Activated CD4-positive, alpha-beta T cell treated with anti-CD3 and anti-CD28 coated beads, Interleukin-2, amount 10 ng/mL, durations not matched to agents 24 days and 14 days (primary cell): ENCODE measurements at places on chromosomes 7 and 10. TPM values are rescaled to one million over a fixed set of nuclear protein-coding genes. Genes with fewer than 3 reads are reported as not detected.

The LHFPL3 gene
- not detected in 2 replicates for total RNA-seq

The PHKG1 gene
- total RNA-seq: 2.8 and 5.0 TPM in 2 replicates

The CFAP43 gene
- not detected in 2 replicates for total RNA-seq

The COL28A1 gene
- total RNA-seq: not detected in 2 replicates

The ATP5MK gene
- 477 and 504 TPM in 2 replicates for total RNA-seq

The UROS gene
- 50.6 and 53.8 TPM in 2 replicates for total RNA-seq

The ANKRD30A gene
- not detected in 2 replicates for total RNA-seq

The PRKCQ gene
- total RNA-seq: 36.0 TPM in 2 replicates

GRCh38 chr7:44134943-44135628 lies 6.0 kb downstream of the MYL7 start:
- peaks cover 3% of the 10 kb centered on the region for H3K27me3 ChIP-seq
- H3K4me1 ChIP-seq: no peaks in the 10 kb centered on the region
- H3K27ac ChIP-seq: no peak overlapping the region
- H3K4me3 ChIP-seq: no peak overlapping the region

- peak overlapping the region; percentile 94 for H3K27ac ChIP-seq
- H3K36me3 ChIP-seq: peaks cover 77% of the 10 kb centered on the region
- H3K4me3 ChIP-seq: no peak overlapping the region
- no peaks in the 10 kb centered on the region for H3K27me3 ChIP-seq
Measured at GRCh38 chr10:11178606-11179515, 161.2 kb downstream of the CELF2 start.

GRCh38 chr10:77075926-77076325 lies 561.7 kb downstream of the KCNMA1 start:
- H3K36me3 ChIP-seq: no peaks in the 10 kb centered on the region
- H3K4me3 ChIP-seq: no peak overlapping the region
- no peaks in the 10 kb centered on the region for H3K27me3 ChIP-seq

DNA sequence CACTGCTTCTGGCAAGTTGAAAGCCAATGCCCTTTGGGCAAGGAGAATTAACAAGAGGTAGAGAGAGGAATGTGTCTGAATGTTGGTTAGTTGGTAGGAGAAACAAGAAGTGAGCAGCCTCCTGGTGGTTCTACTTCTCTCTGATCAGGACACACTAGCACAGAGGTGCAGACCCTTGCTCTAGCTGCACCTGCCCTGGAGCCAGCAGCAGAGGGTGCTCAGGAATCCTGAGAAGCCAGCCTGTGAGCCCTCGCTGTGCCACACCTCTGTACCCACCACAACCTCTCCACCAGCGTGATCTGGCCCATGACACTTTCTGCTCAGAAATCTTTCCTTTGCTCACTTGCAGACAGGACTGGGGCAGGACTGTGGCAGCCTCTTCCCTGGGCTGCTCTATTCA lies 364.7 kb downstream of the RPS24 start:
- H3K36me3 ChIP-seq: no peaks in the 10 kb centered on the region
- no peak overlapping the region for H3K27ac ChIP-seq
- peaks cover 7% of the 10 kb centered on the region for H3K27me3 ChIP-seq
- H3K4me1 ChIP-seq: no peaks in the 10 kb centered on the region
- DNase-seq: no peak
- H3K4me3 ChIP-seq: no peak overlapping the region

DNA sequence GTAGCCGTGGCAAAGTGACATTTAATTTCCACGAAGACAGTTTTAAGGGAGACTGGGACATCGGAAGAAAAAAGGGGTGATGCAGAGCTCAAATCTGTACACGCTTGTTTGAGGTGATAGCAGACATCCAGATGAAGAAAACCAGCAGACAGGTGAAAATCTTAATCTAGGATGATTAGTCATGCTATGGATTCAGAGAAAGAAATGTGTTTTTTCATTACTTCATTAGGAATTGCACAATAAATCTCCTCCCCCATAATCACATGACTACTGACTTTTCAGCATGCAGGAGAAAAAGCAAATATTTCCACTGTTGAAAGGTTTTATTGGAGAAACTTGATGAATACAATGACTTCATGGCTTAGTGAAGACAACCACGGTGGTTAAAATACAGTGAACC lies 2.5 kb downstream of the NUDT5 start:
- H3K4me3 ChIP-seq: peak overlapping the region; percentile 7
- H3K4me1 ChIP-seq: peaks cover 36% of the 10 kb centered on the region
- DNase-seq: no peak
- no peaks in the 10 kb centered on the region for H3K27me3 ChIP-seq

DNA sequence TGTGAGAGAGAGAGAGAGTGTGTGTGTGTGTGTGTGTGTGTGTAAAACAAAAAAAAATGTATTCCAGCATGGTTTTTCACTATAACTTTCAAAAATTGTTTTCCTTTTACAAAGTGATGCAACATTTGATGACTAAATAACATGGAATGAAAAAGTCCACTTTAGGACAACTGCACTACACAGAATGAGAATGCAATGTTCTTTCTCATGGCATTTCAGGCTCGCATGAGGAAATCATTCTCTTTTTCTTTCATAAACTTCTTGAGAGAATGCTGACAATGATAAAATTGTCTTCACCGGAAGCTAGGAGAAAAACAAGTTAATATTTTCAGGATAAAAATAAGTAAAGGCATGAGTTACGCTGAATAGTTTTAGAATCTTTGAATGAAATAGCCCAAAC lies 53.7 kb downstream of the SLC16A12 start:
- H3K4me1 ChIP-seq: no peaks in the 10 kb centered on the region
- no peak overlapping the region for H3K4me3 ChIP-seq
- H3K36me3 ChIP-seq: no peaks in the 10 kb centered on the region
- no peak overlapping the region for H3K27ac ChIP-seq
- no peak for DNase-seq

GRCh38 chr10:67242528-67242927 lies 316.7 kb downstream of the LRRTM3 start:
- no peak overlapping the region for H3K27ac ChIP-seq
- H3K36me3 ChIP-seq: no peaks in the 10 kb centered on the region
- H3K4me3 ChIP-seq: no peak overlapping the region
- no peak for DNase-seq
- H3K27me3 ChIP-seq: no peaks in the 10 kb centered on the region
- H3K4me1 ChIP-seq: no peaks in the 10 kb centered on the region

GRCh38 chr10:105644978-105645377 lies 1003.9 kb downstream of the SORCS3 start:
- no peak overlapping the region for H3K27ac ChIP-seq
- no peaks in the 10 kb centered on the region for H3K4me1 ChIP-seq
- DNase-seq: no peak
- H3K27me3 ChIP-seq: no peaks in the 10 kb centered on the region
- H3K36me3 ChIP-seq: no peaks in the 10 kb centered on the region

- no peak overlapping the region for H3K4me3 ChIP-seq
- H3K4me1 ChIP-seq: peaks cover 9% of the 10 kb centered on the region
- H3K27me3 ChIP-seq: no peaks in the 10 kb centered on the region
- DNase-seq: no peak
- H3K27ac ChIP-seq: no peak overlapping the region
Measured at GRCh38 chr10:78316451-78316931, 282.8 kb downstream of the RPS24 start.

- H3K4me3 ChIP-seq: no peak overlapping the region
- peaks cover 17% of the 10 kb centered on the region for H3K4me1 ChIP-seq
- no peak for DNase-seq
- peaks cover 8% of the 10 kb centered on the region for H3K36me3 ChIP-seq
- no peak overlapping the region for H3K27ac ChIP-seq
Measured at GRCh38 chr7:129386506-129386905, 47.7 kb upstream of the STRIP2 start.

DNA sequence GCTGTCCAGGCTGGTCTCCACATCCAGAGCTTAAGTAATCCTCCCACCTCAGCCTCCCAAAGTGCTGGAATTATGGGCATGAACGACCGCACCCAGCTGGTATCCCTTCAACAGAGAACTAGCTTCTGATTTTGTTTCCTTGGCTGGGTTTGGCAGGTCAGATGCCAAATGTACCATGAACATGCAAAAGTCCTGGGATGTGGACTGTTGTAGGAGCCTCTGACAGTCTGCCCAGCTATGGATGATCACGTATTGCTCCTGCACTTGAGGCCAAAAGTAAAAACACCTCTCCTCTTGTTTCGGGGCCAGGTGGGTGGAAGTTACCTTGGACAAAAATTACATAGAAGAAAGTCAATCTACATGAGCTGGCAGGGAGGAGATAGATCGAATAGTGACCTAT lies 699.5 kb downstream of the TYW1 start:
- no peaks in the 10 kb centered on the region for H3K36me3 ChIP-seq
- H3K4me1 ChIP-seq: no peaks in the 10 kb centered on the region
- H3K4me3 ChIP-seq: no peak overlapping the region
- H3K27ac ChIP-seq: no peak overlapping the region
- H3K27me3 ChIP-seq: no peaks in the 10 kb centered on the region

- H3K36me3 ChIP-seq: peaks cover 47% of the 10 kb centered on the region
- no peaks in the 10 kb centered on the region for H3K27me3 ChIP-seq
- peaks cover 4% of the 10 kb centered on the region for H3K4me1 ChIP-seq
- H3K4me3 ChIP-seq: no peak overlapping the region
Measured at GRCh38 chr7:73701357-73701995, 18.0 kb downstream of the STX1A start.

- H3K4me3 ChIP-seq: no peak overlapping the region
- no peak overlapping the region for H3K27ac ChIP-seq
- no peak for DNase-seq
- H3K36me3 ChIP-seq: no peaks in the 10 kb centered on the region
- no peaks in the 10 kb centered on the region for H3K4me1 ChIP-seq
Measured at GRCh38 chr10:58517491-58518355, 5.1 kb downstream of the BICC1 start.

DNA sequence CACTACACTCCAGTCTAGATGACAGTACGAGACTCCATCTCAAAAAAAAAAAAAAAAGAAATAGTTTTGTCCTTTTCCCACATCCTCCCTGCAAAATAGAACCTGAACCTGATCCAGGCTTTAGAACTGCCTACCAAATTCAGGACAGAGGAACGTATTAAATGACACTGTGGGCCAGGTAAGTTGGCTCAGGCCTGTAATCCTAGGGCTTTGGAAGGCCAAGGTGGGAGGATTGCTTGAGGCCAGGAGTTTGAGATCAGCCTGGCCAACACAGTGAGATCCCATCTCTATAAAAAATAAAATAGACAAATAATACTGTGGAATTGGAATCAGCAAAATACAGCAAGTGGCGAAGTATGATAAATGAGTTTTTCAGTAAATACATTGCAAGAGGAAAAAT lies 10.0 kb upstream of the BNIP3 start:
- no peak overlapping the region for H3K27ac ChIP-seq
- H3K27me3 ChIP-seq: peaks cover 6% of the 10 kb centered on the region
- no peaks in the 10 kb centered on the region for H3K4me1 ChIP-seq
- no peak for DNase-seq
- no peak overlapping the region for H3K4me3 ChIP-seq

DNA sequence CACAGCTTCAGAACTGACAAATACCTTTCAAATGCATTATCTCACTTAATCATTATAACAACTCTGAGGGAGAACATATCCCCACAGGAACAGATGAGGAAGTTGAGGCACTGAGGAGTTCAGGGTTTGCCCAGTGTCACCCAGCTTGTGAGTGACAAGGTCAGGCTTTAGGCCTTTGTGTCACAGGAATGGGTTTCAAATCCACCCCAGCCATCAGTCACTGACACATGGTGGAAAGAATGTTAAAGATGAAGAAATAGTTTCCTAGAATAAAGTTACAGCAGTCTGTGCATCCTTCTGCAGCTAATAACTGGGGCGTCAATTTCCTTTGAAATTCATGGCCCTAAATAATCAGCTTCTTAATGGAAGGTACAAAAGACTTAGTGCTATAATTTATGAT lies 37.8 kb downstream of the SGCE start:
- H3K36me3 ChIP-seq: no peaks in the 10 kb centered on the region
- H3K4me1 ChIP-seq: peaks cover 11% of the 10 kb centered on the region
- peaks cover 6% of the 10 kb centered on the region for H3K27me3 ChIP-seq
- no peak for DNase-seq
- no peak overlapping the region for H3K4me3 ChIP-seq
- H3K27ac ChIP-seq: no peak overlapping the region

GRCh38 chr10:86659721-86660453 lies 5.5 kb downstream of the OPN4 start:
- H3K27me3 ChIP-seq: no peaks in the 10 kb centered on the region
- no peak for DNase-seq
- H3K36me3 ChIP-seq: no peaks in the 10 kb centered on the region
- H3K4me3 ChIP-seq: no peak overlapping the region
- no peak overlapping the region for H3K27ac ChIP-seq
- no peaks in the 10 kb centered on the region for H3K4me1 ChIP-seq

- no peaks in the 10 kb centered on the region for H3K27me3 ChIP-seq
- no peak overlapping the region for H3K4me3 ChIP-seq
- DNase-seq: no peak
- no peaks in the 10 kb centered on the region for H3K36me3 ChIP-seq
Measured at GRCh38 chr10:51231754-51232153, 157.5 kb downstream of the PRKG1 start.

- H3K36me3 ChIP-seq: no peaks in the 10 kb centered on the region
- no peaks in the 10 kb centered on the region for H3K4me1 ChIP-seq
- H3K27me3 ChIP-seq: peaks cover 23% of the 10 kb centered on the region
- H3K4me3 ChIP-seq: no peak overlapping the region
Measured at GRCh38 chr10:49668684-49669083, 10.8 kb upstream of the C10orf53 start.

DNA sequence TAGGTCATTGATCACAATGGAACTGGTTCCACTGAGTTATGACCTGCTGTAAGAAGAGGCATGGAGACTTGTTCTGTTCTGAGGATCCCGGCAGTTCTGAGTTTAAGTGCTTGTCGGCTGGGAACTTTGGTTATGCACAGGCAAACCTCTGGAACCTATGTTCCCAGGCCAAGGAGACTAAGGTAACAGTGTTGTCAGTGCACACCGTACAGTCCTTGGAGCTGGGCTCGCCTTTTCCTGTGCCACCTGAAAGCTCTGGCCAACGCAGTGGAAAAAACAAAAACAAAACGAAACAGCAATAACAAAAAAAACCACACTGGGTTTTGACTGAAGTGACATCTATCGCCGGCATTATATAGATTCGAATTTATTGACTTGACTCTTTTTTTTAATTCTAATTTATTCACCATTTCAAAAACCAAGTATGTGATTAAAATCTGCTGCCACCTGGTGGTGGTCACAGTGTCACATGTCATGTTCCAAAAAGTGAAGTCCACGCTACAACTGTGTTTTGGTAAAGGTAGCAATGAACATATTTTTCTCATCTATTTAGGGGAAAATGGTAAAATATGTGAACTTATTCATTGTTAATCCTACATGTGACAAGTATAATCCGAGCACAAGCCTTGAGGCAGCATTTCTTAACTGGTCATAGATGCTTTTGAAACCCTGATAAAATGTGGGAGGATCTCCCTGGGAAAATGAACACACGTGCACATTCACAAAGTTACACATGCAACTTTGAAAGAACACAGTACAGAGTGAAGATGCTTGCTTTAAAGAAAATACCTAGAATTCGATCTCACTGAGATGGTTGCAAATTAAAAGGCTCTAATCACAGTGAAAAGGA lies 113.8 kb upstream of the PPP2R2D start:
- no peak overlapping the region for H3K27ac ChIP-seq
- DNase-seq: peak; percentile 70
- no peaks in the 10 kb centered on the region for H3K36me3 ChIP-seq
- H3K4me3 ChIP-seq: no peak overlapping the region
- peaks cover 2% of the 10 kb centered on the region for H3K27me3 ChIP-seq
- H3K4me1 ChIP-seq: no peaks in the 10 kb centered on the region
